DMS 273 treated with DMSO at 0.1 percent for 48 hours (cell line): ENCODE measurements at places on chromosomes 6 and 20.

- DNase-seq, result no peak
Measured at GRCh38 chr20:20078041-20078440, 25.7 kb downstream of the CFAP61 start.

GRCh38 chr6:146287691-146288369 is 255.8 kb upstream of the RAB32 start:
- no peak for DNase-seq

- DNase-seq, result no peak
Measured at GRCh38 chr6:87976616-87977015, 71.0 kb upstream of the SPACA1 start.

- DNase-seq, result peak; percentile 64
Measured at GRCh38 chr20:47352332-47353238, 3.9 kb downstream of the ZMYND8 start.
